NCI-H1417 (cell line): ENCODE measurements at places on chromosomes 2 and 18.

DNA sequence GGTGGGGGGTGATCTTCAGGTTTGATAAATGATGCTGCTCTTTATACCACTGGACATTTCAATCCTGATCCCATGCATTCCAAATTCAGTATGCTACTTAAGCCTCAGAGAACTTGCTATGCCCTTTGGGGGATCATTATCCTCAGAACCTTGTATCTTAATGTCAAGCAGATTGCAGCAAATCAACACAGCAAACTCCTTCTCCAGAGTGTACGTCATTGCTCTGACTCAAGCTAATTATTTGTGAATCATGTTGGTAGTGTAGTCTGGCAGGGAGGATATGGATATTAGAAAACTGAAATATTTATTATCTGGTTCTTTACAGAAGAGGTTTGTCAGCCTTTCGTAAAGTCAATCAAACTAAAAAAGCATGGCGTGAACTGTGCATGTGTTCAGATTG, 562.5 kb upstream of the FAM98A start:
- no peak for DNase-seq

- DNase-seq: peak; percentile 79
These were observed 6.8 kb upstream of the SNED1 start for GRCh38 chr2:240991378-240992263.

DNA sequence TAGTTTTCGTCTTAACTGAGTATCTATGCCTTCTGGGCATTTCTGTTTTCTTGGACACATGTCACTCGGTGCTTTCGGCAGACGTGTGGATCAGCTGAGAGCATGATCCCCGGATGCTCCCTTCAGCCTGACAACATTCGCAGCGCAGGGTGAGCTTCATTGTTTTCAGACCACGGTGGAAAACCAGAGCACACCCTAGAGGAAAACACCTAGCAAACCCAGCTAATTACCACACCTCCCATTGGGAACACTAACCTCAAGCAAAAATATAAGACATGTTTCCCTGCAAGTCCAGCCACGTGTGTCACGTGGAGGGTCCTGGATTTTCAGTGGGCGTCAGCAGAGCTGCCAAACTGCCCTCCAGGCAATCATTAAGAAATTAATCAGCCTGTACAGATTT, 31.0 kb downstream of the ANKRD29 start:
- DNase-seq: no peak

DNA sequence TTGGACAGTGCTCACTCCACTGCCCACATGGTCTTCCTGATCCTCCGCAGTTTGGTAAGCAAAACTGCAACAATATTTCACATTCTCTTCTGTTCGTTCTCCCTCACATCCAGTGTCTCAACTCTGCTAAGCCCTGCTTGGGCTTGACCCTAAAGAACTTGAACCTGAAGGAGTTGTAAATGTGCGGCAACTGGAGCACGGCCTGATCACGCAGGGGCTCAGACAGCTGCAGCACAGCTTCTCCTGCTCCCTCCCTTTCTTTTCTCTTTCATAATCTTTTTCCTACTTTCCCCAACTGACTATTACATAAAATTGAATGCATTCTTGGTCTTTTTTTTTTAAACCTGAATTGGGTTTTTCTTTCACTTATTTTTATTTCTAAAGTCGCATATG, 10.2 kb downstream of the CYRIA start:
- DNase-seq: no peak
